ENCODE measurements at places on chromosomes 7 and 10.

- DNase-seq, result no peak
Observed at GRCh38 chr10:29733323-29733722, 98.6 kb upstream of the SVIL start.

DNA sequence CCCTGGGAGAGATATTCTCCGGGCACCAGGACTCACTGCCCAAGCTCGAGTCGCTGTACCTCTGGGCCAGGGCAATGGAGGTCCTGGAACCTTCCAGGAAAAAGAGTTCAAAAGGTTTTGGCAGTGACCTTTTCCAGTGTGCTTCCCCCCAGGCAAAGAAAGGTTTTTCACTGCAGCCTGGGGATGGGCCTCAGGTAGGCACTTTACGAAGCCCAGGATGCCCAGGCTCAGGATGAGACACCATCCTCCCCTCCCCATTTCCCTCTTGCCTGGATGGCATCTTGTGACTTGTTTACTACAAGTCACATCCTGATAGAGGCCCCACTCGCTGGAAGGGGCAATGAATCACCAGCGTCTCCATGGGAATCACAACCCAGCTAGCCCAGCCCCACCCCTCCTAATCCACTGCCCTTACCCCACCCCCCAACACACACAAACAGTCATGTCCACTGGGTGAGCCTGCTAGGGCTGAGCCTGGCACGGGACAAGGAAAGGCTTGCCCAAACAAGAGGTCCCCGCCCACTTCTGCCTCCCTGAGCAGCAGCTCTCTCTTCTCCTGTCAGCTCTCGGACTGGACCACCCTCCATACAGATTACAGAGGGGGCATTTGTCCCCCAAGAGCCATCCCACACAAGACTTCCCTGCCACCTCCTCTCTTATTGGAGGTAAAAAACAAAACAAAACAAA, 93.8 kb upstream of the SMNDC1 start:
- DNase-seq, result no peak

- DNase-seq, result no peak
Observed at GRCh38 chr10:2782950-2783349, 284.4 kb upstream of the PFKP start.

GRCh38 chr7:55018361-55019190, at the start of gene EGFR:
Gene EGFR, plus strand, starts transcription at chr7:55019017. Its CDS starts 261 bp downstream, at chr7:55019278.
- DNase-seq, result no peak

GRCh38 chr10:102311025-102311420, 65.7 kb downstream of the GBF1 start:
- DNase-seq, result no peak

GRCh38 chr10:69061305-69062161, 26.4 kb upstream of the SRGN start:
- no peak for DNase-seq

GRCh38 chr10:63527401-63527800, 6.2 kb downstream of the REEP3 start:
- DNase-seq, result no peak

- DNase-seq, result no peak
Observed at GRCh38 chr7:3260401-3260715, 40.7 kb upstream of the SDK1 start.

DNA sequence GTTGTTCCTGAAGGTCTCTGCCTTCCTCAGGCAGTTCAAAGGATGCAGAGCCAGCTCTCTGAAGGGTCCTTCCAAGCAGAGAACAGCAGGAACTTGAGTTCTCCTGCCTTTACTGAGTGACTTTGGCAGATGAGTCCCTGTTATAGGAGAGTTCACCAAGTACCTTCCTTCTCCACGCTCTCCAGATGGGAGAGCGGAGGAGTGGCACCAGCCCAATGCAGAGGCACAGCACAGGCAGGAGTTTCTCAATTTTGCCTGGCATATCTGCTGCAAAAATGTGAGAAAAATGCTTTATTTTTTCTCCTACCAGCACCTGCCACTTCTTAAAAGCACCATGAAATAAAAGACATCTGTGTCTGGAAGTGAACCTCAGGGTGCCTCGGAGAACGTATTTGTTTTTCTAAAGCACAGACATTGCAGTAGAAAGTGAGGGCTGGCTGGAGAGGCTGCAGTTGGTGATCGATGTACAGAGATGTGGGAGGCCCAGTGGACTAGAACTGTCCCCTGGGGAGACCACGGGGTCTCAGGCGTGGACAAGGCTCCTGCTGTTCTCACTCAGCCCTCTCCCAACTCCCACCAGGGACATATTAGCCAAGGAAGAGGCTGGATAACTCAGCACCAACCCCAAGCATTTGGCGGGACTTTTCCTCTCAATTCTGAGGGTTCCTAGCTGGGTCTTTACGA, 174.5 kb downstream of the WDR37 start:
- DNase-seq, result no peak

DNA sequence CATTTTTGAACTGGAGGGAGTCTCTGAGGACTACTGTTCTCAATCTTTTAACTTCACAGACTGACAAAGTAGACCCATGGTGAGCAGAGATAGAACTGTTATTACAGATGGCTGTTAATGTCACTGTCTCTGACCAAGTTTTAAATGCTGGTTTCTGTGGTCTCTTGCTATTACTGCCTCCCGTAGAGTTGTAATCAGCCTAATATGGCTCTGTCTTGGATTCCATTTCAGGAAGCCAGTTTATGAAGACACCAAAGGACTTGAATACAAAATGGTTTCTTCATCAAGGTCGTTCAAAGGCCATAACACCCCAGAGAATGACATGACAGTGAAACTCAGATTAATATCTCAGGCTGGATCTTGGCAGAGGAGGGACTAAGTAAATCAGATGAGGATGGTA, 3.9 kb downstream of the SFRP4 start:
- DNase-seq, result no peak

DNA sequence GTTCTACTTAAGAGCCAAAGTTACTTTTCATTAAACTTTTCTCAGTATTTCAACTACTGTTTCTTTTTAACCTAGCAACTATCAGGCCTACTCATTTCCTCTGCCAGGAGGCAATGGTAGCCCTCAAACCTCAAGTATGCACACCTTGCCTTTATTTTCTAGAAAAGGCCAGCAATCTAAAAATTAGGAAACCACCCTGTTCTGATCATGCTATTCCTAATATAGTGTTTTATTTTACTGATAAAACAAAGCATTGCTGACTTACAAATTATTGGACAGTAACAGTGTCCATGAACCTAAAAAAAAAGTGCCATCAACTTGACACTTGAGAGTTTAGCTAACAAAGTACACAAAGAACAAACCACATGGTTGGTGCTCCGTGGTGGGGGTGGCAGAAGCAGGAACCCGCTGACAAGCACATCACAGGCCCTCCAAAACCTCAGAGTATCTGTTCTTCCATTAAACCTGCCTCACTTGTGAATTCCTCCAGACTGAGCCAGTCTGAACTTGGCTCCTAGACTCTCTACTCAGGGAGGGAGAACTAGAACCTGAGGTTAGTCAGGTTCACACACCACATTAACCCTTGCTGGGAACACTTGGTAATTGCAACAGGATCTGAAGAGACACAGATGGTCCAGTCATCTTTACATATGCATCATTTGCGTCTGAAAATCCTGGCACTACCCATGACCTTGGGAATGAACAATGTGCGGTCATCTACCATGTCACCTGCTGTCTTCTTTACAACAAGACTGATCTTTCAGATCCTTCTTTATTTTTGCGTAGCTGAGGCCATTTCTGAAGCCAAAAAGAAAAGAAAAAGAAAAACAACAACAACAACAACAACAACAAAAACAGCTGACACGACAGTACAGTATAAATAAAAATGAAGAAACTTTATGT, 31.9 kb downstream of the PIP4K2A start:
- DNase-seq, result no peak

GRCh38 chr7:40717242-40717641, 582.4 kb downstream of the SUGCT start:
- DNase-seq, result no peak

All from substantia nigra (tissue), 51 donors.